ENCODE measurements at places on chromosomes 7 and 10.

DNA sequence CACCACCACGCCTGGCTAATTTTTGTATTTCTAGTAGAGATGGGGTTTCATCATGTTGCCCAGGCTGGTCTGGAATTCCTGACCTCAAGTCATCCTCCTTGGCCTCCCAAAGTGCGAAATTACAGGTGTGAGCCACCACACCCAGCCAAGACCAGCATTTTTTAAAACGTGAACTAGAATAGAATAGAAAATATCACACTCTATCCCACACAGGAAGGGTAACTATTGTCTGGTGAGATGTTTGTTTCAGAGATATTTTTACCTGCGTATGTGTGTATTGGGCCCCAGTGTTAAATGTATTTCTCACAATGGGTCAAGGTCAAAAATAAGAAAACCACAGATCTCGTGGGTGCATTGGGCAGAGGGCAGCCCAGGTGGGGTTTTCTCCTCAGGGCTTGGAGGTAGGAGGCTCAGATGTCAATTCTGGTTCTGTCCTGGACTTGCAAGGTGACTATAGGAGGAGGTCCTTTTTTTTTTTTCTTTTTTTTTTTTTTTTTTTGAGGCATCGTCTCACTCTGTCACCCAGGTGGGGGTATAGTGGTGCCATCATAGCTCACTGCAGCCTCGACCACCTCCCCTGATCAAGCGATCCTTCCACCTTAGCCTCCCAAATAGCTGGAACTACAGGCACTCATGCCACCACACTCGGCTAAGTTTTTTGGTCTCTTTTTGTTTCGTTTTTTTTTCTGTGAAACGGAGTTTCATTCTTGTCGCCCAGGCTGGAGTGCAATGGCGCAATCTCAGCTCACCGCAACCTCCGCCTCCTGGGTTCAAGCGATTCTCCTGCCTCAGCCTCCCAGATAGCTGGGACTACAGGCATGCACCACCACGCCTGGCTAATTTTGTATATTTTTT lies 19.0 kb downstream of the SH2B2 start:
- DNase-seq = no peak
- H3K4me3 ChIP-seq = no peak overlapping the region
- no peaks in the 10 kb centered on the region for H3K36me3 ChIP-seq
- H3K27ac ChIP-seq = peak overlapping the region; percentile 84
- peaks cover 43% of the 10 kb centered on the region for H3K4me1 ChIP-seq
- H3K27me3 ChIP-seq = no peaks in the 10 kb centered on the region

GRCh38 chr7:129854401-129854800 lies 98.4 kb downstream of the UBE2H start:
- no peak for DNase-seq
- H3K27me3 ChIP-seq = no peaks in the 10 kb centered on the region
- H3K36me3 ChIP-seq = peaks cover 6% of the 10 kb centered on the region
- peaks cover 43% of the 10 kb centered on the region for H3K4me1 ChIP-seq
- H3K4me3 ChIP-seq = no peak overlapping the region

DNA sequence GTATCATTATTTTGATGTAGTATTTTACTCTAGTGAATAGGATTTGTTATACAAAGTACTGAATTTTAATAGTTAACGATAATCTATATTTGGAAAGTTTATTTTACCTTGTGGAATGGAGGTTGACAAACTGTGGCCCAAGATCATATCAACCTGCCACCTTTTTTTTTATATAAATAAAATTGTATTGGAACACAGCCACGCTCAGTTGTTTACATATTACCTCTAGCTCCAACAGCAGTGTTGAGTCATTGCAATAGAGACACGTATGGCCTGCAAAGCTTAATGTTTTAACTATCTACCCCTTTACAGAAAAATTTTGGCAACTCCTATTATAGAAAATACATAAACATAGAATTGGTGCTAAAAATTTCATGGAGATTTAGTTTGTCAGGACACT lies 239.3 kb downstream of the THSD7A start:
- H3K36me3 ChIP-seq = no peaks in the 10 kb centered on the region
- no peaks in the 10 kb centered on the region for H3K4me1 ChIP-seq
- no peak overlapping the region for H3K4me3 ChIP-seq
- no peak overlapping the region for H3K27ac ChIP-seq

DNA sequence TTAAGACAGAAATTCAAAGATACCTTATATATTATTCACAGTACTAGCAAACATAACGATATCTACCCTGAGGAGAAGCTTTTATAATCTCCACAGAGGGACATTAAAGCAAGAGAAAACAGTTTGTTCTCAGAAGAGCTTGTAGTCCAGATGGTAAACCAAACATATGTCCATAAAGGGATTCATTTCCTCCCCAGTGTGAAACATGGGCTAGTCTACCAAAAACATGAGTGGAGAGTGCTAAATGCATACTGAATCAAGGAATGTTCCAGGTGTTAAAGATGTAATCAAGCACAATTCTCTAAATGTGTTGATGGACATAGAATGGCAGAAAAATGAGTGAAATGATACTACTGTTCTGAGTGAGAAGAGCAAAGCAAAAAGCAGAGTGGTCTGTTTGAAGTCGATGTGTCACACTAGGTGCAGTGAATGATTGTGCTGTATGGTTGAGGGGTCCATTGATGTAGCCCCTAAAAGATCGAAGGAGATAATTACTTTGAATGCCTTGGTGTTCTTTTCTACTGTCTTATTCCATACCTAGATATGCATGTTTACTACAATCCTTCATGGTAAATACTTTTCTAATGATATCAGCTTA lies 25.3 kb downstream of the BCAP29 start:
- H3K4me1 ChIP-seq = peaks cover 10% of the 10 kb centered on the region
- no peak for DNase-seq
- no peak overlapping the region for H3K4me3 ChIP-seq

DNA sequence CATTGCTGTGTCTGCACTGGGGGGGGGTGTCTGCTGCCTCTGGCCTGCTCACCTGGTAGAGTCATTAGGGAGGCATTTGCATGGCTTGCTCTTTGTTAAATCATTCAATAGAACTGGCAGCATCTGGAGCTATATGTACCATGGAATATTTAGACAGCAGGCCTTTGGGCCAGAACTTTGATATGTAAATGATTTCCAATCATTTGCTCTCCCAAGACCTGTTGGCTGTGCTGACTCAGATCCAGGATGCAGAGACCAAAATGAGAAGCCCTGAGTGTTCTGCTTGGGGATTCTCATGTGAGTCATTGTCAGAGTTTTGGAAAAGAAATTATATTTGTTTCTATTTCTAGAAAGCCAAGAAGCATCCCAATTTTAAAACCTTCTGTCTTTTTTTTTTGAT lies 257.6 kb upstream of the IGFBP3 start:
- H3K27me3 ChIP-seq = no peaks in the 10 kb centered on the region
- no peaks in the 10 kb centered on the region for H3K36me3 ChIP-seq
- no peak overlapping the region for H3K4me3 ChIP-seq
- no peak overlapping the region for H3K27ac ChIP-seq
- H3K4me1 ChIP-seq = no peaks in the 10 kb centered on the region
- DNase-seq = no peak

DNA sequence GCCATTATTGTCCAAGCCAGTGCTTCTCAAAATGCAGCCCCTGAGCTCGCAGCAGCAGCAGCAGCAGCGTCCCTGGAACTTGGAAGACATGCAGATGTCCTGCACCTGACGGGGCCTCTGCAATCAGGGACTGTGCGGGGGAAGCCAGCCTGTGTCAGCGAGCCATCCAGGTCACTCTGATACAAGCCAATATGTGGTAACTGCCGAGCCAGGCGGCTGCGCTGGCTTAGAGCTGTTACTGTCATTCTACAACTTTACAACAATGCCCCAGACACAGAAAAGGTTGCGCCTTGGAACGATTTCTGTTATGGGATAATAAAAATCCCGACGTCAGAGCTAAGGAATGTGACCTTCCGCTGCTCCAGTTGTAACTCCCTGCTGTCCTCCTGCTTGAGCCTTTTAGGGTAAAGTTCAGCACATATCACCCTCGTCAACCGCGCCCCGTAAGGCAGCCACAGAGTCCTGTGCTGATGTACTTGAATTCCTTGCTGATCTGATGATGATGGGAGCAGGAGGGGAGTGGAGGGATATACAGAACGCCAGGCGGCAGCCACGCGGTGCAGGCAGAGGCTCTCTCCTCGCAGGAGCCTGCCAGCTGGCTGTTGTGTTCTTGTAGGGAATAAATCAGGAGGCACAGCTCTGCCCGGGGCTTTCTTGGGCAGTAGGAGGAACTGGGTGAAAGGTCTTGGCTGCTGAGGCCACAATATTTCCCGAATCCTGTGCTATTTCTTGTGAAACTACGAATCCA lies 20.0 kb upstream of the CRYGN start:
- H3K36me3 ChIP-seq = no peaks in the 10 kb centered on the region
- H3K27me3 ChIP-seq = no peaks in the 10 kb centered on the region
- H3K4me1 ChIP-seq = peaks cover 25% of the 10 kb centered on the region
- peak; percentile 90 for DNase-seq

DNA sequence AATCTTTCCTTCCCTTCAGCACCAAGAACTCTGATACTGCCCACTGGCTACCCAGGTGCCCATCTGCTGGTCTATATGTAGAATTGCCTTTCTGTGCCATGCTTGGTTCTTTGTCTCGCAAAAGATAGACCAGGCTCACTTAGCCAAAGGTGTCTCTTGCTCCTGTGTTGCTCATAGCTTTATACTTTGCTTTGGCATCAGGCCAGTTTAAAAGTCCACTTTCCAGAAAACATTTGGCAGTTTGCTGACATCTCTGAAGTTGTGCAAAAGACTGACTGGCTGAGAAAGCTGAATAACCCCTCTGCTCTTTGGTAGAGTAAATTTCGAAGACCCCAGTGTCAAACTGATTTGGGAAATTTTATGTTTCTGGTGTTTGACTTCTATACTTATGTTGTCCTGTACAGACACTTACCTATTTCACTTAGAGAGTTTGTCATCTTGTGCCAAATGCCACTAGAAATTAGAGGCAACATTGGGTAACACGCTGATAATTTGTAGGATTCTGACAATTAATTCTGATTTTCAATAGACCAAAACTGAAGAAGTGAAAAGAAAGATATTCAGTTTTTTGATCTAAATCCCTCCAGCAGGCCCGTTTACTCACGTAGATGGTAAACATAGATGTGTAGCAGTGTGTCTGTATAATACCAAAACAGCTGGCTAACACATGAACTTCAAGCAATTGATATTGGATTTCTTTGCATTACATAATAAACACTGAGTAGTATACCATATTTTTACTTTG lies 91.1 kb downstream of the CPED1 start:
- DNase-seq = no peak
- peaks cover 47% of the 10 kb centered on the region for H3K4me1 ChIP-seq
- H3K27me3 ChIP-seq = no peaks in the 10 kb centered on the region
- peak overlapping the region; percentile 7 for H3K27ac ChIP-seq

DNA sequence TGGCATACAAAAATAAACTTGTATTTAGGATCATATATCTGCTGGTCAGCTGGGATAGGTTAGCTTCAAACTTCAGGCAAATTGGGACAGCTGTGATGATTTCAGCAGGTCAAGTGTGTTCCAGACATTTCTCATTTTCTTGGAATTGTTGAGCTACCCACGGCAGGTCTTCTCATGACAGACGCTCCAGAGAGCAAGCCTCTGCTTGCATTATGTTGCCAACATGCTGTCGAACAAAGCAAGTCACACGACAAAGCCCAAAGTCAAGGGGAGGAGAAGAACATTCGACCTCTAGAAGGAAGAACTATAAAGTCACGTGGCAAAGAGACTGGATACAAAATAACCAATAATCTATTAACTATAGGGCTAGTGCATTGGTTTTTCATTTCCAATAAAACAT lies 103.5 kb downstream of the RAB18 start:
- H3K4me1 ChIP-seq = no peaks in the 10 kb centered on the region
- no peak for DNase-seq
- no peaks in the 10 kb centered on the region for H3K36me3 ChIP-seq
- H3K27me3 ChIP-seq = no peaks in the 10 kb centered on the region
- H3K27ac ChIP-seq = no peak overlapping the region

DNA sequence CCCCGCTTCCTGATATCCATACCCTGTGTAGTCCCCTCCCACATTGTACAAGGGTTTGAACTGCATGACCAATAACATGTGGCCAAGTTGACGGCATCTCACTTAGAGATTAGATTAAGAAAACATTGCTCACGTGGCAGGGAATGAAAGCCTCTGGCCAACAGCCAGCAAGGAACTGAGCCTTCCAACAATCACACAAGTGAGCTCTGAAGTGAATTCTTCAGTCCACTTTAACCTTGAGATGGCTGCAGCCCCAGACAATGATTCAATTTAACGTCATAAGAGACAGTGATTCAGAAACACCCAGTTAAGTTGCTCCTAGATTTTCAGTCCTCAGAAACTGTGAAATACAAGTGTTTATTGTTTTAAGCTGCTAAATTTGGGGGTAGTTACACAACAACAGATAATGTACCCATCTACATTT lies 165.9 kb upstream of the PLXNA4 start:
- DNase-seq = no peak
- no peaks in the 10 kb centered on the region for H3K36me3 ChIP-seq
- H3K4me3 ChIP-seq = no peak overlapping the region

GRCh38 chr7:7178081-7178480 lies 4.3 kb upstream of the C1GALT1 start:
- H3K27ac ChIP-seq = no peak overlapping the region
- no peak overlapping the region for H3K4me3 ChIP-seq
- no peaks in the 10 kb centered on the region for H3K36me3 ChIP-seq
- DNase-seq = no peak
- no peaks in the 10 kb centered on the region for H3K27me3 ChIP-seq
- H3K4me1 ChIP-seq = peaks cover 3% of the 10 kb centered on the region

GRCh38 chr10:124743191-124744101 lies 732 bp downstream of the FAM53B start:
- H3K4me3 ChIP-seq = peak overlapping the region; percentile 84
- DNase-seq = peak; percentile 74
- H3K27ac ChIP-seq = peak overlapping the region; percentile 95
- no peaks in the 10 kb centered on the region for H3K27me3 ChIP-seq

DNA sequence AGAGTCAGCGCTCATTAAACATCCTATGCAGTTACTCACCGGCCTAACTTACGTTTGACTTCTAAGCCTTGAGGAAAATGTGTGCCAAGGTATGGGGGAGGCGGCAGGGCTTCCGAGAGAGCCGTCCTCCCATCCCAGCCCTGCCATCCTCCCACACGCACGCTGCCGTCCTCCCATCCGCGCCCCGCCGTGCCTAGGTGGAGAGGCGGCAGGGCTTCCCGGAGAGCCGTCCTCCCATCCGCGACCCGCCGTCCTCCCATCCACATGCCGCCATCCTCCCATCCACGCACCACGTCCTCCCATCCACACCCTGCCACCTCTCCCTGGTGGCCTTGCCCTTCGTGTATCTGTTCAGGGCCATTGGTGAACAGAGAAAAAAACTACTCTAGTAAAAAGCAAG lies 162.7 kb downstream of the PRKAG2 start:
- no peak overlapping the region for H3K4me3 ChIP-seq
- no peaks in the 10 kb centered on the region for H3K27me3 ChIP-seq
- peaks cover 8% of the 10 kb centered on the region for H3K4me1 ChIP-seq
- H3K27ac ChIP-seq = no peak overlapping the region

DNA sequence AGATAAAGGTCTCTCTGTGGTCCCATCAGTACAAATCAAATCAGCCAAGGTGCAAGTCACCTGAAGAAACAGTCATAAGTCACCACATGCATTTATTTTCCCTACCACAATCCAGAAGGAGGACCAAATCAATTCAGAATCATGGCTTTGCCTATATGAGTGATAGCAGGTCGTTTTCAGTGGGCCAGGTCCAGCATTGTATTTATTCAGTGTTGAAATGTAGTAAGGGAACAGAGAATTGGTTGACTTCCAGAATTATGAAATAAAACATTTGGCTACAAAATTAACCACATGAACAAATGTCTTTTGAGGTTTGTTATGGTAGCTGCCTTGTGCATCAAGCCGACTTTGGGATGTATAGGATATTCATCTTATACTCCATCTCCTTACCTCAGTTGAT lies 88.4 kb downstream of the POLR1F start:
- no peaks in the 10 kb centered on the region for H3K27me3 ChIP-seq
- H3K36me3 ChIP-seq = no peaks in the 10 kb centered on the region
- H3K4me3 ChIP-seq = no peak overlapping the region
- H3K27ac ChIP-seq = no peak overlapping the region

Measured in psoas muscle (tissue), 8 donors.